ENCODE measurements at places on chromosomes 7 and 10. TPM values are rescaled to one million over a fixed set of nuclear protein-coding genes. Genes with fewer than 3 reads are reported as not detected.

The ANAPC16 gene
- total RNA-seq, result 20.3 TPM

The LAMB1 gene
- 55.7 TPM for total RNA-seq

The ICA1 gene
- 32.2 TPM for total RNA-seq

The ABCB4 gene
- 4.1 TPM for total RNA-seq

The ADCYAP1R1 gene
- 65.4 TPM for total RNA-seq

The GOLGA7B gene
- 16.6 TPM for total RNA-seq

The USP6NL gene
- total RNA-seq, result 42.3 TPM

The FAM237B gene
- total RNA-seq, result not detected

The SNCG gene
- 2.8 TPM for total RNA-seq

The CALCR gene
- not detected for total RNA-seq

The SGPL1 gene
- 60.7 TPM for total RNA-seq

The MEOX2 gene
- not detected for total RNA-seq

The TEX36 gene
- not detected for total RNA-seq

The ANKRD61 gene
- total RNA-seq, result not detected

The CRYGN gene
- total RNA-seq, result not detected

The GRK5 gene
- 14.7 TPM for total RNA-seq

The ATG9B gene
- total RNA-seq, result 2.8 TPM
